ENCODE measurements at places on chromosomes 12 and 14.
A peak's percentile ranks its signal among the peaks of the same experiment; 100 is the strongest.

- no peak for DNase-seq
These were observed 92.1 kb downstream of the LRRC74A start for GRCh38 chr14:76918256-76918781.

DNA sequence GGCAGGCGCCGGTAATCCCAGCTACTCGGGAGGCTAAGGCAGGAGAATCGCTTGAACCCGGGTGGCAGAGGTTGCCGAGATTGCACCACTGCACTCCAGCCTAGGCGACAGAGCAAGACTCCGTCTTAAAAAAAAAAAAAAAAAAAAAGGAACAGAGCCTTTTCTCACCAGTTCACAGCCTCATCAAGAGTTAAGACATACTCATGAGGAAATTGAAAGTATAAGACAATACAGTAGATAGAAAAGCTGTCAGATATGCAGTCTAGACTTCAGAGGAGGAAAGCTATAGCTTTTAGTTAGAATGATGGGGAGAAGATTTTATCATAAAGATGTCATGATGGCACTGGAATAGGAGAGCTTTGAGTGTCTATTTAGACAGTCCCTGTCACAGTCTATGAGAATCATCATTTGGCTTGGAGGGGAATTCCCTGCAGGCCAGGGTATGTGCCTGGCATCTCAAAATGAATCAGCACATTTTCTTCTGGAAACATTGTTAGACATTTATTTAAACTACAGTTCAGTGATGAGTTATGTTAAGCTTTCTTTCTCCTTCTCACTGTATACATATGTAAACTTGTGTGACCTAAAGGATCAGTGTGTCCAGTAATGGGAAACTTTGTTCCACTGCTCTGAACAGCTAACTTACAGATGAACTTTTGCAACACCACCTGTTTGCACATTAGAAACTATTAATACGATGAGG, 2.9 kb upstream of the RAB35 start:
- DNase-seq: peak; percentile 56

GRCh38 chr14:23464700-23465099, 4.8 kb upstream of the NGDN start:
- DNase-seq: no peak

- no peak for DNase-seq
These were observed 10.3 kb upstream of the NAP1L1 start for GRCh38 chr12:76094754-76095153.

GRCh38 chr14:81125536-81125935, 95.2 kb downstream of the GTF2A1 start:
- DNase-seq: no peak

DNA sequence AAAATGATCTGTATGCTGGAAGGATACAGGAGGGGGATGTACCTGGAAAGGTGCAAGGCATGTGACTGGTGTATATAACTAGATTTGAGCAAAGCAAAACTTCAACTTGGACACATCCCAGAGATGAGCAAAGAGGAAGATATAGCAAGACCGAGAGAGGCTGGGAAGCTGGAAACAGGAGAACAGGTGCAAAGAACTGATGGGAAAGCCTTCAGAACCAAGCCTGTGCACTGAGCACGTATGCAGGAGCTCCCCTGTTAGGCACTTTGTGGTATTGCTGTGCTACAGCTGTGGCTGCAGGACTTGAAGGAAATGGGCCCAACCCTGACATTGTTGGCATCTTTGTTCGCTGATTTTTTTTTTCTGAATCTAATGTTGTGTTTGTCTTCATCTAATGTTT, 120.7 kb upstream of the PWP1 start:
- DNase-seq: no peak

DNA sequence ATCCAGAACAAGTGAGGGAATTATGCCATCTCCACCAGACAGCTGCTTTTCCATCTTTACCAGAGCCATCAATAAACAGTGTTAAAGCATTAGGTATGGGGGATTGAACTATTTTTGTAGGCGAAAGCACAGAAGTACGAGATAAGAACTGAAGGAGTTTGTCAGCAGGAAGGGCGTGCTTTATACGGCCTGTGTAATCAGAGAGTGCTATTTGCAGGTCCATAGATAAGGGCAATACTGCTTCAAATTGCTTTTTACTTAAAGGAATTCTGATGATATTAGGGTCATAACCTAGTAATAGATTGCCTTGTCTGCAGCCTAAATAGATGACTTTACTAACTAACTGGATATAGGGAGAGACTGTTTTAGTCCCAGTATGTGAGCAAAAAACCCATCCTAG, 20.3 kb upstream of the CLEC4E start:
- no peak for DNase-seq

DNA sequence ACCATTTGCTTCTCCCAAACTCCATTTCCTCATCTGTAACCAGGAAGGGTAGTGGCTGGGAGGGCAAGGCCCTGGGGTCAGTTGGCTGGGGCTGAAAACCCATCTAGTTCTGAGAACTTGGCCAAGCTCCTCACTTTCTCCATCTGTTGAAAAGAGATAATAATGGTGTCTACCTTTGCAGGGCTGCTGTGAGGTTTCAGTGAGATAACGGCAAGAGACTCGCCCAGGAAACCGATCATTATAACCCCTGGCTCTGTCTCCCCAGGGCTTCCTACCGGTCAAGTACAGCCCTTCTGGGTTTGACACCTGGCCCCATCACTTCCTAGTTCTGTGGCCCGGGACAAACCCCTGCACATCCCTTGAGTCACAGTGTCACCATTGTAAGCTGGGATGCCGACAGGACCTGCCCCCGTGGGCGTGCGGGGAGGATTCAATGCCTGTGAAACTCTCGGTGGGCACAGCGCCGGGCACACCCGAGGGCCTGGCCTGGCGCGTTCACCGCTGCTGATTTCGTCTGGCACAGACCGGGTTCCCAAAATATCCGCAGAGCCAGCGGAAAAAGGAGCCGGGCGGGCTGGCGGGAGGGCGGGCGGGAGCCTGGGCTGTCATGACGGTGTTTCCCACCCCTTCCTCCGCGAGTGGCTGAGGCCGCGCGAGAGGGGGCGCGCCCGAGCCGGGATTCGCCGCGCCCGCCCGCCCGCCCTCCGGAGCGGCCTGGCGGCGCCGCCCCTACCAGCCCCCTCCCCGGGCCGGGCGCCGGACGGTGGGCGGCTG, 4.4 kb downstream of the KMT5A start:
- DNase-seq: peak; percentile 93

DNA sequence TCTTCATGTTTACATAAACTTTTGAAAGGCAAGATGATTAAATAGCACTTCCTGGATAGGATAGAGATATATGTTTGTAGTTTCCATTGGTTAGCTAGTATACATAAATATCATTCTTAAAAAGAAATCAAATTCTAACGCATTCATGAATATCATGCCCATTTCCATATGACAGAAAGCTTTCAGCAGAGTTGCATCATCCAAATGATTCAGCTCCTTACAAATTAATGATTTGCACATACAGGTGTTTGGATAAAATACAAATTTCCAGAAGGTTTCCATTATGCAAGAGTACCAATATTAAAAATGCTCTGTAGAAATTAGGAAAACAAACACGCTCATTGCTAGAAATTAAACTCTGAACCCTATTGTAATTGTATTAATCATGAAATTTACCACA, 264.4 kb downstream of the FOXG1 start:
- DNase-seq: no peak

DNA sequence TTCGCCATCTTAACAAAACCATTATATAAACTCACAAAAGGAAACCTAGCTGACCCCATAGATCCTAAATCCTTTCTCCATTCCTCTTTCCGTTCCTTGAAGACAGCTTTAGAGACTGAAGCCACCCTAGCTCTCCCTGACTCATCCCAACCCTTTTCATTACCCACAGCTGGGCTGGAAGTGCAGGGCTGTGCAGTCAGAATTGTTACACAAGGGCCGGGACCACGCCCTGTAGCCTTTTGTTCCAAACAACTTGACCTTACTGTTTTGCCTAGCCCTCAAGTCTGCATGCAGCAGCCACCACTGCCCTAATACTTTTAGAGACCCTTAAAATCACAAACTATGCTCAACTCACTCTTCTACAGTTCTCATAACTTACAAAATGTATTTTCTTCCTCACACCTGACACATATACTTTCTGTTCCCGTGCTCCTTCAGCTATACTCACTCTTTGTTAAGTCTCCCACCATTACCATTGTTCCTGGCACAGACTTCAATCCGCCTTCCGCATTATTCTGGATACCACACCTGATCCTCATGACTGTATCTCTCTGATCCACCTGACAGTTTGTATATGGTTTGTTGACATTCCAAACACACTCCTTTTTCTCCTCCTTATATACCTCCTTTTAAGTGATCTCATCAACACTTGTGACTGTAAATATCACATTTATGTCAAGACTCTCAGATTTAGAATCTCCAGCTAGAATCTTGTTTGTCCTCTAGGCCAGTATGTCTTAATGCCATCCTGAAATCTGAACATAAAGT, 208.7 kb downstream of the KITLG start:
- DNase-seq: no peak

DNA sequence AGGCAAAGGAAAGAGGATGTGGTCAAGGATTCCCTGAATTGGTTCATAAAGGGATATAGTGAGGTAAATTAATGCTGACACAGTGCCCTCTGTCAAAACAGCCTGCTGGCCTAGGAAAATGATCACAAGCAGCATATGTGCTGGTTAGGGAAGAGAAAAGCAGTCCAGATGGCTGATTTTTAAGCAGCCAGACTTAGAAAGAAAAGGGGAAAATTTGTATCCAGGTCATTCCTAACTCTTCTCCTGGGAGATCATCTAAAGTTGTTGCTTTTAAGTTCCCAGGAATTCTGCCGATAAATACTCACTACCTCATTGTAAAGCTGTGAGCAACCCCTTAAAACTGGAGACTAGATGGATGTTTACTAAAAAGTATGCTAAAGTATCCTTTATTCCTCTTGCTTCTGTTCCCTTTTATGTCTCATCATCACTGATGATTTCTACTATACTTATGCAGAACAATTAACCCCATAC, 46.4 kb upstream of the CNOT2 start:
- DNase-seq: no peak

- DNase-seq: no peak
These were observed 26.8 kb downstream of the AMN1 start for GRCh38 chr12:31702047-31702446.

DNA sequence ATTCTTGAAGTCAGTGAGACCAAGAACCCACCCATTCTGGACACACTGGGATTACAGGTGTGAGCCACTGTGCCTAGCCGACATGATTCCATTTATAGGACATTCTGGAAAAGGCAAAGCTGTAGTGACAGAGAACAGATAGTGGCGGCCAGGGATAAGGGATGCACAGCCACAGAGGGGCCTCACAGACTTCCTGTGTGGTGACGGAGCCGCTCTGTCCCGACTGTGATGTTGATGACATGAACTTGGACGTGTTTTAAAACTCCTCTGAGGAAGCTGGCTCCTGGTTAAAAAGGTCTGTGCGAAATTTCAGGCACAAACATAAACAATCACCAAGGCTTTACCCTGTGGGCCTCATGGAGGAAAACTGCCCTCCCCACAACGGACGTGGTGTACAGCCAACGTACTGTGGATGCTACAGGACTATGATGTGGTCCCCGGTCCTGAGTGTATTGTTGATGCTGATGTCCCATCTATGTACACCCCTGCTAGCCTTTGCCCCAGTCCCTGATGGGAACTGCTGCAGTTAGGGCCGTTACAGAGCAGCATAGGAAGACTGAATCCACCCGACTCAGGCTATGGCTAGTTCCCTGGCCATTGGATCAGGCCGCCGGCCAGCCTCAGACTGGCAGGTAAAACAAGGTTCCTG, 15.9 kb downstream of the ZNF605 start:
- no peak for DNase-seq

DNA sequence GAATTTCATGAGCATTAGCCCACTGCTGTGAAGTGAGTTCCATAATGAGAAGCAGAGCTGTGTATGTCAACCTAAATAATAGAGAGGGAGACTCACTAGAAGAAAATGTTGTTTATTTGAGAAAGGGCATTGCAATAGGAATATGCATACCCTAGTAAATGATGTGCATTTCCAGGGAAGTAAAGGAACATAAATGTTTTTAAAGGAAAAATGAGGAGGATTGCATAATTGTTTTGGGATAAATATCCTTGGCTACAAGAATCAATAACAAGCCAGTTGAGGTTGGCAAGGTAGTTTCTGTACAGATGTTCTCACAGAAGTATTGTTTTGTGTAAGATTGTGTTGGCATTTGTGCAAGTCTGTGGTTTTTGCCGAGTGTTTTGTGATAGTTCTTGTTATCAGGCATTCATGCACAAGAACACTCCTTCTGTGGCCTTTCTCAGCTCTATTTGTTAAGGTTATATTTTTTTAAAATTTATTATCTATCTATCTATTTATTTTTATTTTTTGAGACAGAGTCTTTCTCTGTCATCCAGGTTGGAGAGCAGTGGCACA, 47.1 kb downstream of the EMP1 start:
- DNase-seq: no peak

DNA sequence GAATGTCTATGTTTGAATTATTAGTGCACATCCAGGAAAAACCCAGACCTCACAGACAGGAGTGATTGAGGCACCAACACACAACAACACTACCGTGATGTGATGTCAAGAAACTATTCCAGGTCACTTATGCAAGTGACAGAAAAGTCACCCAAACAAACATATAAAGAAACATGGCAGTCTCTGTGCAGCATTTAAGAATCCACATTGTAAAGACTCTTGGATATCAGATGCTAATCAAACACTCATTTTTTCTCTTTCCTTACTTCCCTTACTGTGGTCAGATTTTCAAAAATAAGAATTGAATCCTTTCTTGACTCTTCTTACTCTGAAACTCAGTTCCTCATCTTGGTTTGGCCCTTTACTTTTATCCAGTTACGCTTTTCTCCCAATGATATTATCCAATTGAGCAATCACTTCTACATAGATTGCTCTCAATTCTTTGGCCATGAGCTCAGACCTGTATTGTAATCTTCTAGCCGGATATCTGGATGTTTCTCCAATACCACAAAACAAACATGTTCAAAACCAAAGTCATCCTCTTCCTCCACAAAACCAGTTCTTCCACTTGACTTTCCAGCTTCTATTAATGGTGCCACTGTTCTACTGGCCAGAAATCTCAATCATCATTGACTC, 115.4 kb downstream of the DUSP6 start:
- DNase-seq: no peak

- DNase-seq: no peak
These were observed 825 bp downstream of the DHH start for GRCh38 chr12:49093792-49094159.

- DNase-seq: no peak
These were observed 36.6 kb downstream of the SPATA7 start for GRCh38 chr14:88422047-88422446.

GRCh38 chr12:98228683-98229539, 286.5 kb upstream of the TMPO start:
- no peak for DNase-seq

GRCh38 chr12:87430444-87430843, 598.8 kb downstream of the C12orf50 start:
- no peak for DNase-seq

GRCh38 chr12:6458281-6459003, 6.6 kb downstream of the TAPBPL start:
- DNase-seq: no peak

DNA sequence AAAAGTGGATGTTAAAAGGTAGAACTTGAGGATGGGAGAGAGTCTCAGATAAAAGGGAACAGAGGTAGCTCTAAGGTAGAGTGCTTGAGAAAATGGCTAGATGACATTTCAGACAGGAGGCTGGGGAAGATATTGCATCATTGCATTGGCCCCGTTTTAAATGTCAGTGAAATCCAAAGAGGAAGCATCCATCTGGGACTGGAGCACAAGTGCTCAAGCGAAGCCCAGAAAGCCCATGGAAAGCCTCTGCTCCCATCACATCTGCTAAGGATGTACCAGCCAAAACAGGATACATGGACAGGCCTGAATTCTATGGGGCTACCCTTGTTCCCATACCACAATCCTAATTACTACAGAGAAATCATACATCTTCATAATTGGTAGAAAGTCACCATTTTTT, 581.5 kb upstream of the TMEM132C start:
- no peak for DNase-seq
